ENCODE measurements at places on chromosomes 11 and 22.

DNA sequence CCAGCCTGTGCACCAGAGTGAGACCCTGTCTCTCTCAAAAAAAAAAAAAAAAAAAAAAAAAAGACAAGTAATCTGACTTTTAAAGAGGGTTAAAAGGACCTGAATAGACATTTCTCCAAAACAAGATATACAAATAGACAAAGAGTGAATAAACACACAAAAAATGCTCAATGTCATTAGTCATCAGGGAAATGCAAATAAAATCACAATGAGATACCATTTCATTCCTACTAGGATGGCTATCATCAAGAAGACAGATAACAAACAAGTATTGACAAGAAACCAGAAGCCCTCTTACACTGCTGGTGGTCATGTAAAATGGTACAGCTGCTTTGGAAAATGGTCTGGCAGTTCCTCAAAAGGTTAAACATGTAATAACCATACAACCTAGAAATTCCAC is 4.1 kb downstream of the RIC3 start:
- no peak for DNase-seq

DNA sequence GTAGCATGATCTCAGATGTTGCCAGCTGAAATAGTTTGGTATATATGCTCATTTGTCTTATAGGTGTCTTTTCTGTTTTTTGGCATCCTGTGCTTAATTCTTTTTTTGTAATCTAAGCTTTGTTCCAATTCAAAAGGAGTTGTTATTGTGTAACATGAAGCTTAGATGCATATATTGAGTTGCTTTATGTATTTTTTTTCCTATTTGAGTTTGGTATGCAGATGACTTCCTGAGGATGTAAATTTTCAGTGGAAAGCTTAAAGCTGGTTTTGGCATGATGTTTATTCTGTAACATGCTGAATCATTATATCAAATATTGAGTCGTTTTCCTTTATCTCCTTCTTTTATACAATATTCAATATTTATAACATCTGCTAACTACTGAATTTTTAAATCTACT is 69.4 kb downstream of the DDX10 start:
- no peak for DNase-seq

DNA sequence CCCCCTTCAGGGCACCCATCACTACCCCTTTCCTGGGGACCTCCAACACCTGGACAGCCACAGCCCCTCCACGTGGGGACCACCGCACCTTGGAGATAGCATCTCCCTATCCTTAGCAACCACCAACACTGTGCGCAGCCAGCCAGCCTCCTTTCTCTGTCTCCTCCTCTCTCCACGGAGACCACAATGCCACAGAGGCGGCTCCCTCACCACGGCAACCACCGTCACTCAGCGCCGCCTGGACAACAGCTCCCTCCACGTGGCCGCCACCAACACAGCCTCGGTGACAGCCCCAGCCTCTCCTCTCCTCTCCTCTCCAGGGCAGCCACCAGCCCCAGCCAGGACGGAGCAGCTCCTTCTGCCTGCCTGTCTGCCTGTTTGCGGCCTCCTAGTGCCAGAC is 10.5 kb downstream of the ELFN2 start:
- peak; percentile 62 for DNase-seq

GRCh38 chr22:39528681-39529486 is 3.7 kb downstream of the RPS19BP1 start:
- DNase-seq, result peak; percentile 94

DNA sequence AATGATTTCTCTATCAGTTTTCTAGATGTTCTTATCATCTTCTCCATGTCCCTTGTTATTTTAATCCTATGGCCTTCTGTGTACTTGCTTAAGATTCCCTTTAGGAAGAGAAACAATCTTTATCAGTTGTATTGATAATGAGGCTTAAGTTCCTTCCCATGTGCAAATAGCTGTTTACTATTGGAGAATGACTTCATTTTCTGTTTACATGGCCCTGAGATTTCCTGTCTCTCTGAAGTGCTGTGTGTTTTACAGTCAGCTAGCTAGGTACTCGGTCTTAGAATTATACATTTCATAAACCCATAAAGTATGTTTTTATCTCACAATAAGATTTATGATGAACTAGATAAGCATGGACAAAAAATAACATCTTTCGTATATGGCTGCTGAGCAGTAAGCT is 67.5 kb upstream of the CCDC179 start:
- DNase-seq, result no peak

DNA sequence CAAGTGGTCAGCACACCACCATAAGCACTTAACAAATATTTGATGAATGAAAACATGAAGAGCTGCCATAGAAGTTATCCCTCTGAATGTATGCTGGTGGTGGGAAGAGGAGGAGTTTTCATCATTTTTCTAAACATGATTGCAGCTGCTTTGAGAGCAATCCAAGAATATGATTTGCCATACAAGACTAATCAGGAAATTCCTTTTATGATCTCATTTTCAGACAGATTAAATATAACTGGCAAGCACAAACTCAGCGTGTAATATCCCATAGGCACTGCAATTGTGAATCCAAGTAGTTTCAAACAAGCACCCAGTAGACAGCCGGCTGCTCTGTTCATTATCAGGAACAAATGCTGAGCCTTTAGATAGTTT is 505.7 kb upstream of the LUZP2 start:
- no peak for DNase-seq

DNA sequence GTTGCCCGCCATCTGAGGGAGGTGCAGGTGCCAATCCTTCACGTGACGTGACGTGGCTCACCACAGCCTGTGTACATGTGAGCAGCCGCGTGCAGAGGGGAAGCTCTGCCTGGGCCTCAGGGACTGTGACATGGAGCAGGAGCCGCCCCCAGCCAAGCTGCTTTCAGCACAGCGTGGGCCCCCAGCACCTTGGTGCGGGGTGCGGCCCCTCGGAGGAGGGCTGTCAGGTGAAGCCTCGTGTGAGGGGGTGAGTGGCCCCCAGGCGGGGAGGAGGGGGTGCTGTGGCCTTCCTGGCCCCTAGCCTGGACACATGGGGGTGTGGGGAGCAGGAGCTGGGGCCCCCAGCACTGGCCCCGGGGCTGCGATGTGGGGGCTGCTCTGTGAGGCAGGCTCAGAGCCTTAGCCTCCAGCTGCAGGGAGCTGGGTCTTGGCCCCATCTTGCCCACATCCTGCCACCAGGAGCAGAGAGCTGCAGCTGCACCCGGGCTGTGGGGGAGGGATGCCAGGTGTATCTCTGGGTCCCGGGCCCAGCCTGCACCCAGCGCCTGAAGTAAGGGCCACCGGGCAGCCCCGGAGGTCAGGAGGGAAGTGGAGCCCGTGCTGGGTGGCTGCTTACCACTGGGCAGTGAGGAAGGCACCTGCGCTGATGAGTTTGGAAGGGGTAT is at the start of gene ADORA2A:
Gene ADORA2A (plus strand): TSS at position 100 of the 665 bp plus-strand sequence. CDS start 5,806 bp downstream, outside the sequence.
- DNase-seq, result peak; percentile 89

GRCh38 chr11:7516475-7516874 is 2.7 kb downstream of the PPFIBP2 start:
- DNase-seq, result no peak
